ENCODE measurements at places on chromosomes 1 and 21.
A peak's percentile ranks its signal among the peaks of the same experiment; 100 is the strongest.

DNA sequence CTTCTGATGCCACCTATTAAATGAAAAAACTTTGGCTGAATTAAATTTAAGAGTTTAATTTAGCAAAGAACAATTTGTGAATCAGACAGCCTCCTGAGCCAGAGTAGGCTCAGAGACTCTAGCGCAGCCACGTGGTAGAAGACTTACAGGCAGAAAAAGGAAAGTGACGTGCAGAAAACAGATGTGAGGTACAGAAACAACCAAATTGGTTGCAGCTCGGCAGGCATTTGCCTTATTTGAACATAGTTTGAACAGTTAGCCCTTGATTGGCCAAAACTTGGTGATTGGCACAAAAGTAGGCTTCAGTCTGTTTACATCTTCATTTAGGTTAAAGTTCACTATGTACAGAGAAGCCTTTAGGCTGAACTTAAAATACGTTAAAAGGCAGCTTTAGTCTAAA lies 22.9 kb downstream of the TCP10L start:
- DNase-seq: peak; percentile 35

DNA sequence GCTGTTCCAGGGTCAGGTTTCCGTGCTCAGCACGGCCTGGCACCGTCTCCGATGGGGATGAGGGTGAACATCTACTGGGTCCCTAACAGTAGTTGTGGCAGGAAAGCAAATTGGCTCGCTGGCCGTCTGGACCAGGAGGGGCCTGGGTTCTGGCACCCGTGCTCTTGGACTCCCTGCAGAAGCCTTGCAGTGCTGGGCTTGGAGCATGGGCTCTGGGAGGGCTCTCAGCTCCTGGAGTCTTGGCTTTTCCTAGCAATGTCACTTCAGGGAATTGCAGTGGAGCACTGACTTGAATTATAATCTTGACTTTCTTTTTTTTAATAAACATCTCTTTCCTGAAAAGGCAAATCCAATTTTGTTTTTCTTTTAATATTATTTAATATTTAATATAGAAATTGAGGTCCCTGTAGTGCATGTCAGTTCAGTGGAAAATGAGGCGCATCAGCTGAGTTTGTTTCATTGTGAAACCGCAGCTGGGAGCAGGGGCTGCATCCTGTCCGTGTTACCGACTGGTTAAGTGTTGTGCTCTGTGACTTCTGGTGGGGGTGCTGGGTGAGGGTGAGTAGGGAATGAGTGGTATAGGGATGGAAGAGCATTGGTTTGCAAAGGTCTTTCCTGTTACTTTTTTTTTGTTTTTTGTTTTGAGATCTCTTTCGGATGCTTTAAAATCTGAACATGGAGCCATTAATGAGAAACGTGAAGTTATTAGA lies 64.1 kb downstream of the PEX14 start:
- no peak for DNase-seq

DNA sequence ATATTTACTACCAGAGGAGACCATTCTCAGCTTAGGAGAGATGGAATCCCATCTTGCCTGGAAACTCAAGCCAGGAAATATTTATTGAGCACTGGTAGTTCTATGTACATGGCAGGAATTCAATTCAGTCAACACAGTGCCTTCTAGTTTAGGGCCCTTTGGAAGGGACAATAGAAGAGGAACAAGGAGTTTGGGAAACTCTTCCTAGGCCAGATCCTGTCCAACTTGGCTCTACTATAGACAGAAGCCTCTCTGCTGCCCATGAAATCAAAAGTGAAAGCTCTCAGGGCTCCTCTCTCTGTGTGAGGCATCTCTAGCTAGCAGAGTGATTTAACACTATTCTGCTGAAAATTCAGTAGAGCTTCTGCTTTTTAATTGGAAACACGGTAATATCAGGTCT lies 244.6 kb upstream of the MAP1LC3C start:
- DNase-seq: no peak

GRCh38 chr21:25494804-25495203 lies 112.5 kb downstream of the MRPL39 start:
- no peak for DNase-seq
